Activated naive CD4-positive, alpha-beta T cell treated with Interleukin-2 at 50 U/mL for 16 hours (primary cell): ENCODE measurements at places on chromosomes 5 and 9.

GRCh38 chr9:70772601-70773000, 348.8 kb downstream of the TRPM3 start:
- DNase-seq = no peak

DNA sequence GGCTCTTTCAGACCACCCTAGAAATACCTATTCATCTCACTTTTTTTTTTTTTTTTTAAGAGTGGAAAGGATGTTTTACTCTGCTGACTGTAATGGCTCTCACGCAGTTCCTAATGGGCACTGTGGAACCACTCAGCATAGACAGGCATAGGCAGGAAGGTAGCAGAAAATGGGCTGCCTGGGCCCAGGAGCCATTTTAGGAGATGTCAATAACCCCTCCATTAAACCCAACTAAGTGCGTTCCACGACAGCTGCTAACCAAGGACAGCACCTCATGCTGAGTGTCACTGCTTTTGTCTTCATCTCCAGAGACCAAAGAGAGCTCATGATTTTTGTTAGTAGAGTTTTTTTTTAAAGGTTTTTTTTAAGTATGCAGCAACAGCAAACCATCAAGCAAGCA, 15.3 kb downstream of the MAP1B start:
- no peak for DNase-seq

- no peak for DNase-seq
Measured at GRCh38 chr5:10601246-10602030, 37.6 kb downstream of the ANKRD33B start.

DNA sequence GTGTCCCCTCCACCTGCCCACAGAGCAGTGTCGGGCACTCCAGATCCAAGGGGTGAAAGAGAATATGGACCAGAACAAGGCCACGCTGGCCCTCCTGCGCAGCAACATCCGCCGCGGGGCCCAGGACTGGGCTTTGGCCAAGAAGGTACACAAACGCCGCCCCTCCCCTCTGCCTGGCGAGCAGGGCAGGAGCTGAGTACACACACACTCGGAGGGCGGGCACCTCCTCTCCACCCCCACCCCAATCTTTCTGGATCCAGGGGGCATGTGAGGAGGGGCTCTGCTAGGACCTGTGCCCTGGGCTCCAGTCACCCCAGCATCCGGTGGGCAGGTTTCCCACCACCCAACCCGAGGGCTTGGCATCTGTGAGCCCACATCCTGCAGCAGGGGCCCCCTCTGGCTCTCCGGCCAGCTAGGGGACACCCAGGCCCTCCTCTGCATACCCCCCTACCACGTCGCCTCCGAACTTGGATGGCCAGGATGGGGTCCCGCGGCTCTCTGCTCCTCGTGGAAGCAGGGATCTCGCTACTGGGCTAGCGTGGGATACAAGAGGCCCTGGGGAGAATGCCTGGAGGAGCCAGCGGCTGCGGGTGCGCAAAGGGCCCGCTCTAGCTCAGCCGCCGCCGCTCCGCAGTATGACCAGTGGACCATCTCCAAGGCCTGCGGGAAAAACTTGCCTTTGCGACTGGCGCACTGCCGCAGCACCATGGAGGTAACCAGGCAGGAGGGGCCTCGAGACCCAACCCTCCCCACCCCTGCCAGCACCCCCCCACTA, 3.1 kb downstream of the CCDC183 start:
- no peak for DNase-seq

- no peak for DNase-seq
Measured at GRCh38 chr5:147208134-147208533, 26.7 kb upstream of the STK32A start.

- no peak for DNase-seq
Measured at GRCh38 chr9:121765021-121765950, 113.9 kb downstream of the DAB2IP start.

DNA sequence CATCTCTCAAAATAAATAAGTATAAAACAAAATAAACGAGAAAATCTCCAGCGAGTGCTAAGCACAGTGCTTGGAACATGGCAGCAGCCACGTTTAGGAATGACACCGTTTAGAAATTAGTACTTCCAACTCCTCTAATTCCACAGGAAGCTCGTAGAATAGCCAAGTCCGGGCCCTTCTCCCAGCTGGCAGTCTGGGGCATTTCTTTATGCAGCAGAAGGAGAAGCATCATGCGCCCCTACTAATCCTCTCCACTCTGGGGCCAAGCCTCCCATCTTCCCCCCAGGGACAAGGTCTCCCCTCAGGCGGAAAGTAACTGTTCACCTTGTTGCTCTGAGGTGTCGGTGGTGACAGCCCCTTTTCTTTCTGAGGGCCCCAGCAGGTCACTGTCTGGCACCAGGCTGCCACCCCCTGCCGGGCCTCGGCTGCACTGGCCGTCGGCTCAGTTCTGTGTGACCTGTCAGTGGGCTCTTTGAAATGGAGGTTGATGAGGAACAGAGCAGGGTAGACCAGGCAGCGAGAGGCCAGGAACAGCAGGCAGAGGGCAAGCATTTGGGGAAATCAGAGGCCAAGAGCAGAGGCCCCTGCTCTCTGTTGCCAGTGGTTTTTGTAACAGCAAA, 113.5 kb upstream of the WWC1 start:
- no peak for DNase-seq

GRCh38 chr5:125357660-125358059, 611.2 kb upstream of the ZNF608 start:
- DNase-seq = no peak

DNA sequence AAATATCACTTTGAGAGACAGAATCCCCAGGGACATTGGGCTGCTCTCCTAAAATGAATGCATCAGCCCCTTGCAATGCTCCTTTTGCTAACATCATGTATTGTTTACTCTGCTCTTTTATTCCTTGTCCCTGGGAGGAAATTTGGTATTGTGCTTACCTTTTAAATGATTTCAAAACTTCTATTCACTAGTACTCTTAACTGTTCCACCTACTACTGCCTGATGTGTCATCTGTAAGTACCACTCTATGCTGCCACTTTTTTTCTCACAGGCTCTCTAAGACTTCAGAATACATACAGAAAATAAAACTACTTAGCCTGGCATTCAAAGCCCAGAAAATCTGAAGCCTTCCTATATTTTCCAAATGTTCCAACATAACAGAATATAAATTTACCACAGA, 667.2 kb downstream of the BRINP1 start:
- no peak for DNase-seq

- no peak for DNase-seq
Measured at GRCh38 chr5:146527785-146528184, 11.8 kb upstream of the GPR151 start.

- DNase-seq = no peak
Measured at GRCh38 chr5:180816608-180817534, 14.3 kb upstream of the MGAT1 start.

DNA sequence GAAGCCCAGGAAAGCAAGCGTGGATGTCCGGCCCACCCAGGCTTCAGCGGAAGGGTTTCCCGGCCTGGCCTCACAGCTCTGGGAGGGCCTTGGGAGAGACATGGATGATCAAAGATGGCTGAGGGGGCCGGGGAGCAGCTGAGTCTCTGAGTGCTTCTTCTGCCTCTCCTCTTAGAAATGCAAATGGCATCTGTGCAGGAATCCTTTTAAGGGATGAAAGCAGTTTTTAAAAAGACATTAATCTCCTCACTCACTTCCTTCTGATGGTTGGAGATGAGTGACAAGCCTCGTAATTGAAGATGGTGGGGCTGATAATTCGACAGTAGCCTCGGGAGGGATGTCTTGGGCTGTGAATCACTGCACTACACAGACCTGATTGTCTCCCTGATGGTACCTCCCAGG, 24.3 kb upstream of the PITX1 start:
- no peak for DNase-seq

DNA sequence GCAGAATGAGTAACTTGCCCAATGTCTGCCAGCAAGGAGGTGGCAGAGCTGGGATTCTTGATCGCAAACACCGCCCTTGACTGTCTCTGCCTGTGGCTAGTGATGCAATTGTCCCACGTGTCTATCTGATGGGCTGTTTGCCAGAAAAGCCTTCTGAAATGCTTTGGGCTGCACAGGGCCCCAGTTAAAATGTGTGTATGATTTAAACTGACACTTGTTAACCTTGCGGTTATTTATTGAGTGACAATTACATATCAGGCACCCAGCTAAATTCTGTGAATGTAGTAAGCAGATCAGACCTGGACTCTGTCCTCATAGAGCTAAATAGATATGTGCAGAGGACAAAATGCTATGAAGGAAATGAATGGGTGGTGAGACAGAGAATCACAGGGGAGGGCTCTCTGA, 11.6 kb upstream of the IL12B start:
- DNase-seq = peak; percentile 68

DNA sequence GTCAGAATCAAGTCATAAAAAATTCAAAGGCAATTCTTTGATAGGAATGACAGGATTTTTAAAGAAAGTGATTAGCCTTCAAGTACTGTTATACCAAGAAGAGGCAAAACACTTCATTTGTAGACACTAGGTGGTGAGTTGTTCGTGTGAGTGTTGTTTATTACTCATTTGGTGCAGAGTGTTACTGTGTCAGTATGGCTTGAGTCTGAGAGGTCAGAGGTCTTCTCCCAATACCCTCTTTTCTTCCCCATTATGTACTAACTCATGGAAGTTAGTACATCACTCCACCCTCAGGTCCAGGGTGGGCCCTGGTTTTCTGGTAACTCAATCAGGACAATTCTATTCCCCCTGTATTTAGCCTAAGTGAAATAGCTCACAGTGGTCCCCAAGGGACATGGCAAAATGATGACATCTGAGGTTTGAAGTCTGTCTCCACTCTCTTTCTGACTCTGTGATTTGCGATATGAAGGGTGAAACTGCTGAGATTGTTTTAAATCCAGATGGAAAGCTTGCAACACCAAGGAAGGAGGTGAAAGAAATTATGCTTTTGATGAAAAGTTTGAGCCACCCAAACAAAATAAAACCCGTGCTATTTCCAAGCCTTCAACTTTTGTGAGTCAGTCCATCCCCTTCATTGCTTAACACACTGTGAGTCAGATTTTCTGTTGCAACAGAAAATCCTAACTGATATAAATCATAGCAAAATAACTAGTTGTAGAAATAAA, 56.8 kb downstream of the NUDT12 start:
- no peak for DNase-seq

DNA sequence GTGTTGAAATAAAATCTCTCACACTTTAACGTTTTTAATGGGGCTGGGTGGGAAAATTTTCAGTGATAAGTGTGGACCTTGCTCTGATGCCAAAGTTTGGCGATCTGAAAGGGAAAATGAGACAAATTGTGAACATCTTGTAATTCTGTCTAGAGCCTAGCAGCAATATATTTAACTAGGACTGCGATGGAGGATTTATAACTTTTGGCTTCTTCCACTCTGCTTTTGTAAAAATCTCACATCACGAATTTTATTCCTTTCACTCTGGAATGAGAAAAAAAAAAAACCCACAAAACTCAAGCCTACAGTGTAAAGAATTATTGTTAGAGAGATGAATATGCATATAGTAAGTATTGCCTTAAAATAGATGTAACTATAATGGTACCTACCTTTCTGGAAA, 19.9 kb downstream of the CCNH start:
- no peak for DNase-seq

GRCh38 chr9:117744856-117745389, 40.7 kb downstream of the TLR4 start:
- no peak for DNase-seq

DNA sequence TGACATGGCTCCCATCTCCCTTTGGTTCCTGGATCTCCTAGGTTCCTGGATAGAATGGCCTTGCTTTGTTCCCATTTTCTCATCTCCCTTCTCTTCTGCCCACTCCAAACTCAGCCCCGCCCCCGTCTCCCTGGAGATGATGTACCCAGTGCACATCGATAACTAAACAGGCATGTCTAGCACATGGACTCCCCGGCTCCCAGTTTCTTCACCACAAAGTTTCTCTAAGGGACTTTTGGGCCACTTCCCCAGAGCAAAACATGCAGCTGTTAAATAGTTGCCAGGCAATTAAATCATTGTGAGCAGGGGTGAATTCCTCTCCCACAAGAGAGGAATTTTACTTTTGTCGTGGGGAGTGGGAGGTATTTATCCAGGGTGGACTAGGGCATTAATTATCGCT, 259.0 kb downstream of the GADD45G start:
- DNase-seq = no peak

GRCh38 chr9:38000735-38001134, 68.3 kb downstream of the SHB start:
- no peak for DNase-seq

GRCh38 chr5:84565866-84566265, 181.2 kb upstream of the EDIL3 start:
- DNase-seq = no peak

DNA sequence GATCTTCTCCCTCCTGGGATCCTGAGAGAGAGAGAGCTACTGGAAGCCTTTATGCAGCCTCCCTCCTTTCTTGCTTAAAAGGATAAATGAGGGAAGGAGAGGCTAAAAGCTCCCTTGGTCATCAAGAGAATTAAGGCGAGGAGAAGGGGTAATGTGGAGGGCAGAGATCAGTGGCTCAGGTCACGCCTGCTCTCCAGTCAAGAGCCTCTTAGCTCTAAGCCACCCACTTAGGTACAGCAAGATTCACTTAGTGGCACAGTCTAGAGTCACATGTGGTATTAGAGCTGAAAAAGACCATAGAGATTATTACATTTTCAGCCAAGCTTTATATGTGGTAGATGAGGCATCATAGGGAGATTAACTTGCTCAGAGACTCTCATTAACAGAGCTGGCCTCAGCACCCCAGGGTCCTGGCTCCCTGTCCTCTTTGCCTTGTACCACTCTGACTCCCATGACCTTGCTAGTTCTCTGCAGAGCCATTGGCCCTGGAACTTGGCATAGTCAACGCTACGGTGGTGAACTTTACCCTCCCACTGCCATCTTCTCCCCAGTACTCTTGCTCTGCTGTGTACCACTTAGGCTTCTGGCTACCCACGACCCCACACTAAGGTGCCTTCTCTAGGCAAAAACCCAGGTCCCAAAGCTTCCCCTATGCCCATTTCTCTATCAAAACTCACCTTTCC, 37.6 kb downstream of the MFAP3 start:
- DNase-seq = no peak

DNA sequence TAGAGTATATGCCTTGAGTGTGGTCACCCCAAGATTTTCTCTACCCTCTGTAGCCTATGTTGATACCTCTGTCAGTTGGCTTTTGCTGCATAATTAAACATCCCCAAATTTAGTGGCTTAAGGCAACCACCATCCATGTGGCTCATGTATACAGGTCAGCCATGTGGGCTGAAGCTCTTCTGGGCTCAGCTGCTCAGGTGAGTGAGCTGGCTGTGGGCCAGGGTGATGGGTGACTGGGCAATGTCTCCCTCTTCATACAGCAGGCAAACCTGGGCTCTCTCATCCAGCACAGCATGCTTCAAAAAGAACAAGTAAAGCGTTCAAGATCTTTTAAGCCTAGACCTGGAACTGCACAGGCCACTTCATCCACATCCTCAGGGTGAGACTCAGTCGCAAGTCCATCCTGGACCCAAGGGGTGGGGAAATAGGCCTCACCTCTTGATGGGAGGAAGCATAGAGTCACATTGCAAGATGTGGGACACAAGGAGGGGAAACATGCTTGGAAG, 188.2 kb upstream of the TAS2R1 start:
- DNase-seq = no peak

GRCh38 chr9:114226246-114227055, 71.1 kb downstream of the COL27A1 start:
- no peak for DNase-seq

- no peak for DNase-seq
Measured at GRCh38 chr5:15574128-15574527, 74.1 kb downstream of the FBXL7 start.

- no peak for DNase-seq
Measured at GRCh38 chr5:139764886-139765408, 30.7 kb upstream of the PSD2 start.

- DNase-seq = no peak
Measured at GRCh38 chr9:135724186-135724787, 22.3 kb downstream of the KCNT1 start.

- no peak for DNase-seq
Measured at GRCh38 chr5:169804861-169805260, 167.8 kb downstream of the DOCK2 start.

GRCh38 chr9:5832071-5832537, 813 bp downstream of the ERMP1 start:
- DNase-seq = no peak
